Fibroblast of the conjunctiva (primary cell): ENCODE measurements at places on chromosomes 7 and 10.

DNA sequence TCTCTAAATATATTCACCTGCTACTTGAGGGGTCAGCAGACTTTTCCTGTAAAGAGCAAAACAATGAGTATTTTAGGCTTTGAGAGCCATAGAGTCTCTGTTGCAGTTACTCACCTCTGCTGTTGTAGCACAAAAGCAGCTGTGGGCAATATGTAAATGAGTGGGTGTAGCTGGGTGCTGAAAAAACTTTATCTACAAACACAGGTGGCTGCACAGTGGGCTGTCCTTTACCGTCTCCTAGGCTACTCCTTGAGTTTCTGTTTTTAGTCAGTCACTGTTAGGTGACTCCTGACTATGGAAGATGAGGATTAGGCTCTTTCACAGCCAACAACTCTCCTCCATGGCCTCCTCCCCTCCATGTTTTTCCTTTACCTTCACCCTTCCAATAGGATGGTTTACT lies 286.1 kb upstream of the C7orf33 start:
- no peak for DNase-seq

- DNase-seq, result no peak
Measured at GRCh38 chr7:130929896-130930659, 196.1 kb upstream of the KLF14 start.

- DNase-seq, result no peak
Measured at GRCh38 chr7:117113871-117114270, 160.6 kb downstream of the ST7 start.

GRCh38 chr10:103854686-103855391 lies 537 bp downstream of the SH3PXD2A start:
- DNase-seq, result no peak

- peak; percentile 36 for DNase-seq
Measured at GRCh38 chr10:80046629-80047441, 31.6 kb upstream of the TMEM254 start.

DNA sequence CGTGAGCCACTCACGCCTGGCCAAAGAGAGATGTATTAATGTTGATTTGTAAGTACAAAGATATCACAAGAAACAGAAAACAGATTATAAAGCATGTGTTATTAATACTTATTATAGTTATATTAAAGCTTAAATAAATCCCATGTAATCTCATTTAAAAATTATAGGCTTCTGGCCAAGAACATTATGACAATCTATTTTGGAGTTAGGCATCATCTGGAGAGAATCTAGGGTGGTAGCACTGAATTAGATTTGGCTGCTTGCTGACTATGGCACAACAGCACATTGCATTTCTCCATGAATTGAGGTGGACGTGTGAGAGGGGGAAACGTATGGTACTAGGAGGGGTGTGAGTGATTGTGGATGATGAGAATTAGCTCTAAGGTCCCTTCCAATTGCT lies 16.8 kb upstream of the SLC16A12 start:
- no peak for DNase-seq

DNA sequence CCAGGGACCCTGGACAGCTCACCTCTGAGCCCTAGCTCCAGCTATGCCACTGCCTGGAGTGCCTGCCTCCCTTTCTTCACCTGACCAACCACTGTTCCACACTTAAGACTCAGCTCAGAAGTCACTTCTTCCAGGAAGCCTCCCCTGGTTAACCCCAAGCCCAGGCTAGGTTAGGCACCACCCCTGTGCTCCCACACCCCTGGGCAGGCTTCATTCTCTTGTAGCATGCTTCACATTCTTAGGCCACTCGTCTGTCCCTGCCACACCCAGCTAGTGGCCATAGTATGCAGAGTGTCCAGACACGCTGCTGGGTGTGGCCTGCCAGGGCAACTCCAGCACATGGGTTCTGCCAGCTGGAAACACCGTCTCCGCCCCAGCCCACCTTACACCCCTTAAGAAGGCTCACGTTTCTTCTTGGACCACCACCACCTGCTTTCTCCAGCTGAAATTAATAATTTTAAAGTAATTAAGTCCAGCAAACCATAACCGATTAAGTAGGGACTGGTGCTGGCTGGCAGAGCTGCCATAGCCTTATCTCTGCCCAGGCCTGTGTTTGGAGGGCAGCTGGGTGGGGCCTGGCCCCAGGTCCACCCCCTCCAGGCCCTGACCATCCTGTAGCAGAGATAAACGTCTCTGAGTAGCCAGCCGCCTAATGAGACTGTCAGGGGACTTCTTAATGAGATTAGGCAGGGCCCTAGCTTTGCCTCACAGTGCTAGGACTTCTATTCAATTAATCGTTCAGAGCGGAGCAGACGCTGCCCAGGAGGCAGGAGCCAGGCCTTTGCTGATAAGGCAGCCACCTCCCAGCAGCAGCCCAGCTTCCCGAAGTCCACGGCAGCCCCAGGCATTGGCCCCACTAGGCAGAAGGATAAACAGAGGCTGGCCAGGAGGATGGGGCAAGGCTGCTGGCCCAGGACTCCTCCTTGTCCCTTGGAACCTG lies 20.5 kb downstream of the GRID1 start:
- no peak for DNase-seq

DNA sequence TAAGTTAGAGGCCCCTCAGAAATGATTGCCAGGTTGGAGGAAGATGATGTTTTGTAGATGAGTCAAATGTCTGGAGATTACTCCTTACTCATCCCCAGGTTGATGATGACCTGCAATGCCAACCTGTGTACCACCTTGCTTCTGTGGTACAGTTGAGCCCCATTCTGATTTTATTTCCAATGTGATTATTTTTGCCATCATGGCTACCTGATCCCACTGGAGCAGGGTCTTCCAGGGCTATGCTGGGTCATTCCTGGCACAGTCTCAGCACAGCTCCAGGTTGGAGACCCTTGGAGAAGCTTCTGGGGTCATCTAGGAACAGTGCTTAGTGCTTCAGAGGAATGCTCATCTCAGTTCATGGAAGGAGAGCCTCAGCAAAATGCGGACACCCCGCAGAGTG lies 34.3 kb downstream of the LRRC18 start:
- no peak for DNase-seq

DNA sequence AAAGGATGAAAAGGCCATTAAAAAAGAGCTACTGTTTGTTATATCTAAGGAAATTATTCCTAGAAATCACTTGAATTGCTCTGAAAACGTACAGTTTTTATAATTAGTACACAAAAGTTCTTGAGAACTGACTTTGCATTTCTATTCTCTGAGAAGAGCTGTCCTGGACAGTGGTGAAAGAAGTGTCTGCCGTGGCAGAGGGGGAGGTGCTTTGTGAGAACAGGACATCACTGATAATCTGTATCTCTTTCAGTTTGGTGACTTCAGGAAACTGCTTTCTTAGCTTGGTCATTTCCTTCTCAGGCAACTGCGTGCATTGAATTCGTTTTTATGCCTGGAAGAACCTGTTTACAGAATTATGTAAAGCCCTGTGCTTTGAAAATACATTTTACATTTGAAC lies 52.1 kb downstream of the POLL start:
- DNase-seq, result no peak

GRCh38 chr7:43873300-43873699 lies 4.0 kb upstream of the MRPS24 start:
- DNase-seq, result peak; percentile 62

- DNase-seq, result no peak
Measured at GRCh38 chr7:69166979-69167516, 431.2 kb upstream of the AUTS2 start.

- DNase-seq, result no peak
Measured at GRCh38 chr7:50682079-50682478, 100.6 kb downstream of the GRB10 start.

- no peak for DNase-seq
Measured at GRCh38 chr10:65805993-65806392, 1119.8 kb upstream of the LRRTM3 start.

DNA sequence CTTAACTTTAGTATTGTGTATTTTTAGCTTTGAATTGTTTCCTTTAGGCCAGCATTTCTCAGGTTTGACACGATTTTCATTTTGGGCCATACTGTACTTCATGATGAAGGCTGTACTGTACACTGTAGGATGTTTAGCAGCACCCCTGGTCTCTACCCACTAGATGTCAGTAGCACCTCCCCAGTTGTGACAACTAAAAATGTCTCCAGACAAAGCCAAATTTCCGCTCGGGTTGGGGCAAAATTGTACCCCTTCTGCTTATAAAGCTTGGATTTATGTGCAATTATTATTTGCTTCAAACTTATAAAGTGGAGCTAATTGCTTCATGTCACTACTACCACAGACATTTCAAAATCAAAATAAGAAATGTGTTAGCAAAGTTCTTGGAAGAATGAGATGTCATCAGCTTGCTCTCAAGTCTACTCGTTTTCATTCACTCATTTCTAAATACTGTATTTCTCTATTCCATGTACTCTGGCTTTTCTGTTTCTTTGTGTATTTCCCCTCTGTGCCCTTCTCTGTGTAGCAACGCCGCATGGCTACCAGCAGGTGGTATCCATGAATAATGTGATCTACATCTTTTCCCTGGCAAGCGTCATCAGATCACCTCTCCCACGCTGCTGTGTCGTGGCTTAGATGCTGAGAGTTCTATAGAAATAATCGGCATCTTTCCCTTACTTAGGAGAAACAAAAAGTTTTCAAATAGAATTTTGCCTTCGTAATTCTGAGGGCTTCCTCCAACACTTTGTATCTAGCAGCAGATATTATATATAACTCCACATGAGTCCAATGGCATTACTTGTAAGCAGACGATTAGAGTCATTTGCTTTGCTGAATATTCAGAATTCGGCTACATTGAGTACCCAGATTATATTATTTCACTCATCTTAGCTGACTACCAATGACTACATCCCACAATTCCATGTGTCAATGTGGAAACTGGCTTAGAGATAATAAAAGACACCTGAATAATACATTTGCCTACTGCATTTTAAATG lies 47.8 kb upstream of the CALCR start:
- no peak for DNase-seq

- DNase-seq, result no peak
Measured at GRCh38 chr10:77001206-77001605, 636.4 kb downstream of the KCNMA1 start.

DNA sequence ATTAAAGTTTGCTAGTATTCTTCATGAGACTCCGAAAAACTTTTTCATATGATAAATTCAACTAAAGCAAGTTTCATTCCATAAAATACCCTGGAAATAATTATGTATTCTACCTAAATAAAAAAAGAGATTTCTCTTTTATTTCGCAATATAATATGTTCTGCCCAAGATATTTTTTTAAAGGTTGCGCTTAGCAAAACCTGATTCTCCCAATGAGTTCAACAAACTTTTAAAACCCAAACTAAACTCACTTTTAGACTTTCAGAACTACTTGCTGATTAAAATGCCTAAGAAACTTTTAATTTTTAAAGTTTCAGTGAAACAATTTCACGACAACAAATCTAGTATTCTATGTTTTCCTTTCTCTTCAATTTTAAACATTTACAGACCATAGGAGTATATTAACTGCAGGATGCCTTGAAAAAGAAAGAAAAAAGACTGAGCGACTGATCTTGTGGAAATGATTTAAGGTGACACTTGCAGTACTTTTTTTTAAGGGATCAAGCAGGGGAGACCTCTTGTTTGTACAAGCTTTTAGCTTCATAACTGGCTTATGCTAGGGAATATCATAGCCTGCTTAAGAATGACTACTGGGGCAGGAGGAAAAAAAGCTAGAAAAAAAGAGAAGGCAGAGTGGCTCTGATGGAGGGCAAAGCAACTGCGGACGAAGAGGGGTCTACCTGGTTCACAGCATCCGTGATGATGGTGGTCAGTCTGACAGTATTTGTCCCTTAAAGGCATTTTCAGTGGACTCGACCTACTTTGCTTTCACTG lies 1.5 kb downstream of the ZNF800 start:
- no peak for DNase-seq

DNA sequence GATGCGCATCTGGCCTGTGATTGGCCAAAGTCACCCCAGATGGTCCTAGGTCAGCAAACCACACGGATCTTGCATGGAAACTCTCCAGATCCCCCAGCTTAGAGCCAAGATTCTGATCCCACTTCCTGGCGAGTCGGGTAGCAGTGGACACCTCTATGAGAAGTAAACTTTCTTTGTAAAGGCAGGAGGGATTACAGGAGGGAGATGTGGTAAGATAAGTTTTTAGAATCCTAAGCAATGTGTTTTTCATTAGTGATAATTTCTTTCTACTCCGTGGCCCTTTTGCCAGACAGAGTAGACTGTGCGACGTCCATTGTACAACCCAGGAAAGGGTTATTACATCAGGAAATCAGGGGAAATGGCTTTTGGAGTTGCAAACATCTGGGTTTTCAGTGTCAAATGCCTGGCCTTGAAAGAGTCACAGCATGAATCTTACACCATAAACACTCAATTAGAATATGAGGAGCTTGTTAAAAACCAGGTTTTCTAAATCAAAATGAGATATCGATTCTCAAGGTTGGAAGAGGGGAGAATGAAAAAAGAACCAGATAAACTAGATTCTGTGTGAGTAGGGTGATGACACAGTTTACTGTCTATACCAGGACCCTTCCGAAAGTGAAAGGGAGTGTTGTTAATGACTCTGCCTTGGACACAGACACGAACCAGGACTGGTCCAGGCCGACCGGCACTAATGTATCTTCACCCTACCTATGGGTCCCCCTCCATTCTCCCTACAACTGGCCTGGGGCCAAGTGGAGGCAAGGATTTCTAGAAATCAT lies 61.9 kb upstream of the WAC start:
- DNase-seq, result peak; percentile 6

DNA sequence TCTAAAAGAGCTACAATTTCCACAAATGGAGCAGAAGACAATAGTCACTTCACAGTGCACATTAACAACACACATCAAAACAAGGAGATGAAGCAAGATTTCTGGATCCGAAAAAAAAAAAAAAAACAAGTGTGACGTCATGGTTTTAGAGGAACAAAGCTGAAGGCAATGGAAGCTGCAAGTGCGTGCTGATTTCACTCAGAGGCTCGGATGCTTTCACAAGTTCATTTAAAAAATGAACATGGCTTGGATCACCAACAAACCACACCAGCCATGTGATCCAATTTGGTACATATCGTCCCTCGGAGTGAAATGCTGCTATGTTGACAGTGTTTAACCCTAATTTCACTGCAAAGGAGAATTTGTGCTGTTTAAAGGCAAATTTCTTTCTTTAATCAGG lies 337.0 kb upstream of the PRKCQ start:
- no peak for DNase-seq

- no peak for DNase-seq
Measured at GRCh38 chr7:50531928-50532327, 33.3 kb downstream of the DDC start.

DNA sequence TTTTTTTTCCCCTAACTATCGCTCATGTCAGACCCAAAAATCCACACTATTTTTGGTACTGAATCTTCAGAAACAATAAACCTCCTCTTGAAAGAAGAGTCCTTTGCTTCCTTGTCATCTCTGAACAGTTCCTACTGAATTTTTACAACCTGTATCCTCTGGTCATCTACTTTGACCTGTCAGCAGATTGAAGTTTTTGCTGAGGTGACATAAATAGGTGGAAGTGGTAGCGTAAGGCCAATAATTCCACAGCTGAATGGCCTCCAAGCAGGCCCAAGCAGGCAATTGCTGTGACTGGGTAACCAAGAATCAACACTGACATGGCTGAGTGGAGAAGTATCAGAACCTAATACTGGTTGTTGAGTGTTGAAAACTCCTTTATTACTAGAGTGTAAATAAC lies 117.4 kb upstream of the MAGI2 start:
- DNase-seq, result no peak

GRCh38 chr7:794671-795329 lies 37.5 kb upstream of the SUN1 start:
- no peak for DNase-seq

- DNase-seq, result peak; percentile 52
Measured at GRCh38 chr10:117936141-117936540, 110.6 kb downstream of the RAB11FIP2 start.

- DNase-seq, result no peak
Measured at GRCh38 chr7:152968514-152968913, 209.0 kb downstream of the ACTR3B start.
